ENCODE measurements at places on chromosomes 1 and 21. TPM values are rescaled to one million over a fixed set of nuclear protein-coding genes. Genes with fewer than 3 reads are reported as not detected.

The PTGS2 gene
- total RNA-seq = 1.9 TPM

The KLF17 gene
- total RNA-seq = 0.16 TPM

The OR2T35 gene
- 0.19 TPM for total RNA-seq

The HPCAL4 gene
- total RNA-seq = 0.81 TPM

The CLEC20A gene
- total RNA-seq = not detected

The SLC2A5 gene
- total RNA-seq = 0.11 TPM

The GPR153 gene
- 12.1 TPM for total RNA-seq

The ANGPTL1 gene
- total RNA-seq = 1.4 TPM

The ADAMTS5 gene
- 0.25 TPM for total RNA-seq

The SPATA21 gene
- not detected for total RNA-seq

The IFI44 gene
- 21.6 TPM for total RNA-seq

The MIXL1 gene
- total RNA-seq = 0.36 TPM

The CAMTA1 gene
- 112 TPM for total RNA-seq

The FBXO28 gene
- 34.9 TPM for total RNA-seq

The SLAMF9 gene
- not detected for total RNA-seq

The S100A3 gene
- total RNA-seq = 0.42 TPM

The PYHIN1 gene
- total RNA-seq = 2.1 TPM

The PDE9A gene
- 0.66 TPM for total RNA-seq

The RXRG gene
- 27.5 TPM for total RNA-seq

The NMNAT1 gene
- 10.7 TPM for total RNA-seq

The CTSE gene
- not detected for total RNA-seq

The OR2G6 gene
- total RNA-seq = not detected

The LEFTY1 gene
- total RNA-seq = 1.6 TPM

The ZSWIM5 gene
- 28.6 TPM for total RNA-seq

The CFAP74 gene
- 2.0 TPM for total RNA-seq

The IKBKE gene
- total RNA-seq = 1.2 TPM

The SGIP1 gene
- not detected for total RNA-seq

The USH2A gene
- 0.37 TPM for total RNA-seq

The GSTM4 gene
- total RNA-seq = 9.5 TPM

The AMPD1 gene
- total RNA-seq = not detected

The OR6P1 gene
- 0.13 TPM for total RNA-seq

The AGT gene
- total RNA-seq = 0.27 TPM

The SAMD11 gene
- total RNA-seq = 17.7 TPM

The RRP15 gene
- 15.6 TPM for total RNA-seq
